ENCODE measurements at places on chromosomes 2 and 18.

DNA sequence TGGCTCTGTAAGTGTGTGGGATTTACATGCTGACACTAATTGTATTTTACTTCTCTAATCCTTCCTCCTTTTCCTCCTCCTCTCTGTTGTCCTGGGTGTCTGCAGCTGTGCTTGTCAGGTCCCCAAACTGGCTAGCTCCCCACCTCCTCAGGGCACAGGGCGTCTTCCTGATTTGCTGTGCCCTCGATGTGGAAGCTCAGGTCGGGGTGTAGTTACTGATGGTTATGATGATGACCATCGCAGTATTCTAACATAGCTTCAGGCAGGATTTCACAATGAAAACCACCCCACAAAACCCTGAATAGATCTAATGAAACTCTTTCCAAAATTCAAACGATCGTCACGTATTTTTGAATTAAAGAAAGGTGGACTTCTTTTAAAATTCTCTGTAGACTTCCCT, 428.4 kb downstream of the TGIF1 start:
- no peak for DNase-seq

DNA sequence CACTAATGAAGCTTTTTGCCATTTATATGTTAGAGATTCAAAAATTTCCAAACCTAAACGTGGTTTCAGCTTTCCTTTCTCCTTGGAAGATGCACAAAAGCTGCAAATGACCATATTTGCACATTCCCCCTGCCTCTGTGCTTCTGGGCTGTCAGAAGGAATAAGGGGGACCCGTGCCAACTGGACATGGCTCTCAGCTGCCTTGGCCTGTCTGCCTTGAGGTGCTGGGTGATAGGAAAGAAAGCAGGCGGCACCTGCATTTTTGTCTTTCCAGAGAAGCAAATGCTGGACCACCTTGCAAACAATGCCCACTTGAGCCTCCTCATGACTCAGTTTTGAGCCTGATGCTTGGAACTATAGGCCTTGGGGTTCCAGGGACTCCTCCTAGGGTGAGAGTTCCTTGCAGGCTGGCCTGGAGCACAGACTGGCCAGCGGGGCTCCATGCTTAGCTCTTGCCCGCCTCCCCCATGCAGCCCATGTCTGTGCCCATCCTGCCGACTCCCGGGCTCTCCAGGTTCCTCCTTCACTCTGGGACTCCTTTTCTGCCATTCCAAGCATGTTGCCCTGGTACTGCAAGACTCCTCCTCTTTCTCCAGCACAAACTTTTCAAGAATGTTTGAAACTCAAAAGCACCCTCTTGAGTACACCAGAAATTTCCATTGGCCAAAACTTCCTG, 109.0 kb upstream of the EPAS1 start:
- DNase-seq: no peak

GRCh38 chr18:58338141-58338540, 290.8 kb downstream of the ALPK2 start:
- DNase-seq: no peak

DNA sequence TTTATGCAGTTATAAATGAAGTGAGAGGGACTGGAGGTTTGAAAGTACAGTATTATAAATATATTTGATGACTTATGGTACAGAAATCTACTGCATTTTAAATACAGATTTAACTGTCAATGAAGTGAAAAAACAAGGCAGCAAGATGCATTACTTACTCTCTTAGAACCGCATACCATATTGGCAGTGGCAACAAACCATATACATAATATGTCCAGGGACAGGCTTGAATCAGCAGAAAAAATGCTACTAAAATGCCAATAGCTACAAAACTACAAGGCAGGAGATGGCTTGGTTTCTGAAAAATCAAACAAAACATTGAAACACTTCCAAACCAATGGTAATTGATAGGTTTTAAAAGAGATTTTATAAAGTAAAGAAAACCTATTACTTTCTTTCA, 77.2 kb downstream of the PIGN start:
- DNase-seq: no peak

GRCh38 chr2:112031473-112032223, 23.4 kb upstream of the TMEM87B start:
- no peak for DNase-seq

GRCh38 chr2:186304064-186304463, 182.0 kb upstream of the ZC3H15 start:
- no peak for DNase-seq

DNA sequence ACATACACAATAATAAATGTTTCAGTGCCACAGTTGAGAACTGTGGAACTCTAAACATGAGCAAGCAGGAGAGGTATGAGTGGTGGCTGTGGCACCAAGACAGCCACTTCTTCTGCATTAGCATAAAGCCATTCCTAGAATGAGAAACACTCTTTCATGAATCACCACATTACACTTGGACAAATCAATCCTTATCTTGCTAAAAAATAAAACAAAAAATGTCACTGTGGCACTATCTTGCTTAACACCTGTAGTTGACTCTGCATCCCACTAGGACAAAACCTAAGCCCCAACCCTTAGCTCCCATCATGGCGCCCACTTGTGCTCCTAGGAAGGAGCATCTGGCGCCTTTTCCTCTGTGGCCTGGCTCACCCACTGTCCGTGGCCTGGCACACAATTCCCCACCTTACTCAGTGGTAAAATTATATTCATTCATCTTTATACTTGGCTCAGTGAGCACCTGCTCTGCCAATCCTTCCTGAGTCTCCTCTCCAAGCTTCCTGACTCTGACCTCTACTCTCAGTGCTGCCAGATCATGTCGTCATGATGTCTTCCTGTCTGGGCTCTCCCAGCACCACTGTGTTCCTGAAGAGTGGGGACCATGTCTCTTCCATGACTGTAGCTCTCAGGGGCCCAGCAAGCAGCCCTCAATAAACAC, 272.9 kb downstream of the LNPK start:
- DNase-seq: no peak

GRCh38 chr2:109613922-109614714, at the start of the genes SEPTIN10 and SOWAHC:
TSS of gene SEPTIN10 (minus strand) at chr2:109613966. CDS start at chr2:109613827, 139 bp downstream.
TSS of gene SOWAHC (plus strand) at chr2:109614364. CDS start at chr2:109614490, 126 bp downstream.
- peak; percentile 67 for DNase-seq

DNA sequence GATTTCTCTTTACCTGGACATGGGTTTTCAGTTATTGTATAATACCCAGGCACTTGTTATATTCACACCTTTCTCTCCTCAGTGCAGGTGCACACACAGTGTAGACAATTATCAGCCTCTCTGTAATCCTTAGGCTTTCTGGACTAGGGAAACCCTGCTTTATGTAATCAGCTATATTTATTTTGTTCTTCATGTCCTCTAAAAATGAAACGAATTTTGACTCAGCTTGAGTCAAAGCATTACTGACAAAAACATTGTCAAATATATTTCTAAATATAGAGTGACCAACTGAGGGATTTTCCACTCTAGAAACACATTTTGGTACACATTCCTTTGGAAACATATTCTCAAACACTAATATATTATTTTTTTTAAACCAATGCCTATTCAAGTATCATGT, 144.8 kb upstream of the GULP1 start:
- no peak for DNase-seq

- no peak for DNase-seq
Observed at GRCh38 chr2:20674974-20675679, 8.2 kb downstream of the GDF7 start.

GRCh38 chr2:173631127-173631460, 276.4 kb downstream of the CDCA7 start:
- no peak for DNase-seq

GRCh38 chr18:48657447-48658120, 118.8 kb downstream of the CTIF start:
- no peak for DNase-seq

DNA sequence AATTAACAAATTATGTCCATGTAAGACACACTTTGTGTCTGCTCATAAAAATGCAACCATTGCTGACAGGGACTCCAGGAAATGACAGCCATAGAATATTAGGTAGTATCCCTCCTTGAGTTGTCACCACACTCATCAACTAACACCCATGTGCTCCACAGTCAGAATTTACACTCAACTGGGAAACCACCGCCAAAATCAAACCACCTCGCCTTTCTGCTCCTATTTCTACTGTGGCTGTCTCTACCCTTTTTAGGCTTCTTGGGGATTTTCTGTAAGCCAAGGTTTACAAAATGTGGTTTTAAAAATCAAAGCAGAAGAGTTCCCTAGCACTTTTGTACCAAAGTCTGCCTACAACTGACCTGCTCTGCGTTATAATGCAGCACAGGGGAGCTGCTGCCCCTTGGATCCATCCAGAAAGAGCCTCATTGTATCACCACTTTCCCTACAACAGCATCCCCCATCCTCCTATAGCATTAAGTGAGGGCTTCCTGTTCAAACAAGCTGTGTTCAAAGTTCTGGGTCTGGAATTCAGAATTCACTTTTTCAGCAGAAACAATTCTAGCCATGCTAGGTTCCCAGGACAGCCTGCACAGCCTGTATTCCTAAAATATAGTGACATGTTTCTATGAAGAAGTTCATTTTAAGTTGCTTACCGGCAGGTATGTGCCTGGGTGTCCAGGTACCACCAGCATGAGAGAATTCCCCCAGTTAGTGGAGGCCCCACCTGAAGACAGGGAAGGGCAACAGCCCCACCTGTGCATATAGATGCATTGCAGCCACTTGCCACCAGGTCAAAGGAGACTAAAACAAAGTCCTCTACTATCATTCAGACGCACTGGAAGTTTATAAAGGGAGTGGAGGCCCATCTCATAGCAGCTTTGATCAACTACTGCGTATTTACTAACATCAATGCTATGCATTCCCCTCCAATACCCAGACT, 104.3 kb downstream of the MYO5B start:
- no peak for DNase-seq

GRCh38 chr2:29236074-29236473, 120.9 kb downstream of the CLIP4 start:
- DNase-seq: no peak

DNA sequence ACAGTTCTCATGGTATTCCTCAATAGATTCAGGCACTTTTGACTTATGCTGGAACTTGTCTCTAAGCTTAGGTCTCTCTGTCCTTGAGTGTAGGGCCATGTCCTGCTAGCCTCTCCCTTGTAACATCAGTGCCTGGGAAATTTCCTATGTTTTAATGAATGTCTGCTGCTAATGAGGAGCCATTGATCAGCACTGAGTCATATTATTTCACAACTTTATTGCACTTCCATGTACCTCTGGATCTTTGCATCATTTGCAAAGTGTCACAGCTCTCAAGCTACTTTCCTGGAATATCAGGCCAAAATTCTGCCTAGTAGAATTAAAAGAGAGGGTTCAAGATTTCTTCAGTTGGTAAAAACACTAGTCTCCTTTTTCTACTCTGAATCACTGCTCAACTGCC, 102.5 kb downstream of the GAREM1 start:
- no peak for DNase-seq

DNA sequence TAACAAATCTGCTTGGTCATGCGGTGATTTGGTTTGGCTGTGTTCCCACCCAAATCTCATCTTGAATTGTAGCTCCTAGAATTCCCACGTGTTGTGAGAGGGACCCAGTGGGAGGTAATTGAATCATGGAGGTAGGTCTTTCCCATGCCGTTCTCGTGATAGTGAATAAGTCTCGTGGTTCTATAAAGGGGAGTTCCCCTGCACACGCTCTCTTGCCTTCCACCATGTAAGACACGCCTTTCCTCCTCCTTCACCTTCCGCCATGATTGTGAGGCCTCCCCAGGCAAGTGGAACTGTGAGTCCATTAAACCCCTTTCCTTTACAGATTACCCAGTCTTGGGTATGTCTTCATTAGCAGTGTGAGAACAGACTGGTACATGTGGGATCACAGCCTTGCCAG, 36.7 kb downstream of the TRABD2A start:
- no peak for DNase-seq

- DNase-seq: no peak
Observed at GRCh38 chr2:212536817-212537725, 1.5 kb downstream of the ERBB4 start.

GRCh38 chr2:8314063-8314462, 367.8 kb upstream of the ID2 start:
- DNase-seq: no peak

GRCh38 chr2:74682501-74682900, 28.5 kb downstream of the SEMA4F start:
- DNase-seq: no peak

DNA sequence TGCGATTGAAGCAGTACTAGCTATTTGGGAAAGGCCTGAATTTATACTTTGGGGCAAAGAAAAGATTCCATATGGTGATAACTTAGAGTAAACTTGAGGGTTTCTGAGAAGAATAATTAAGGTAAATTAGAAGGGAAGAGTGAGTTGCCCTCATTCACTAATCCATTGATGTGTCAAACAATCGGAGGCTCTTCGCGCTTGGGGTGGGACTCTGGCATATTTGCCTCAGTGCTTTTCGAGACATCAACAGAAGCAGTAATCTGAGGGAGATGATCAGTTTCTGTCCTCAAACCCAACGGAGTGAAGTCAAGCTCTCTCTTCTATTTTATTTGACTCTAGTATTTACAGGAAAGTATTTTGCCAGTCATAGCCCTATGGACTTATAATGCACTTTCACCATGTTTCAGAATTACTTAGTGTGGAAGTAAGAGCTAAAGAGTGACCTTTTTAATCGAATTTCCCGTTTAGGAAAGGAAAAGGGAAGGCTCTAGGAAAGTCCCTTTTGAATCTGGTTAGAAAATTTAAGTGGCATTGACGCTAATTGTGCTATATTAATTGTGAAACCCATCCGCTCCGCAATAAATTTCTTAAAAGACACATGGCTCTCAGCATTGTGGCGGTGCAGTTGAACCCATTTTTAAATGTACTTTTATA, 1.3 kb downstream of the RAB10 start:
- DNase-seq: no peak

DNA sequence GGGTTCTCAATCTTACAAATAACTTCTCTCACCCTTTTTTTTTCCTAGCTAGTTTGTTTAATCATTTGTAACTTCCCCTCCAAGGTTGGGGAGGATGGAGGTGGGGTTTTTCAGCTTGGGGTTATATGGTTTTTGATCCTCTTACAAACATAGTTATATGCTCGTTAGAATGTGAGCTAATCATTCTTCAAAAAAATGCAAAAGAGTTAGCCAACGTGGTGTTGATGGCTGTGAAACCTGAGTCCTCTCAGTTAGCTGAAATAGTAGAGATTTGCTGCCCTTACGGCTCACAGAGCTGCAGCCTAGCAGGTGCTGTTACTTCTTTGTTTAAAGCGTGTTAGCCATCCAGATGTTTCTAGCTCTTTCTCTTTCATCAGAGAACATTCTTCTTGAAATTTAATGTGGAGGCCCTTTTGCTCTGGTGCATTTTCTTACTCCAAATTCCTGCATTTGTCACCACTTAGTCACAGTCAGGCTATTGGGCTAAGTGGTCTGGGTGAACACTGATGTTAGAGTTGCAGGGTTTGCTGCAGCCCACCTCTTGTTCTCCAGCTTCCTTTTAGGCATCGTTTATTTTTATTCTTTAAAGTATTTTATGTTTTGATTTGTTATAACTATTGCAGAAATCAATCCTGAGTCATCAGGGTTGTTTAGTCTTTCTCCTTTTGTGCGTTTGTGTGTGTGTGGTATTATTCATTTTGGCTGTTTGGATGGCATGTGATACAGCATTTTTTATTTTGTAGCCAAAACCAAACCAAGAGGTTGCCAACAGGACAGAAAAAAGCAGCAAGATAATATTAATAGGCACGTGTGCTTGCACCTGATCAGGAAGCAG, 41.1 kb downstream of the LIMS1 start:
- DNase-seq: no peak

DNA sequence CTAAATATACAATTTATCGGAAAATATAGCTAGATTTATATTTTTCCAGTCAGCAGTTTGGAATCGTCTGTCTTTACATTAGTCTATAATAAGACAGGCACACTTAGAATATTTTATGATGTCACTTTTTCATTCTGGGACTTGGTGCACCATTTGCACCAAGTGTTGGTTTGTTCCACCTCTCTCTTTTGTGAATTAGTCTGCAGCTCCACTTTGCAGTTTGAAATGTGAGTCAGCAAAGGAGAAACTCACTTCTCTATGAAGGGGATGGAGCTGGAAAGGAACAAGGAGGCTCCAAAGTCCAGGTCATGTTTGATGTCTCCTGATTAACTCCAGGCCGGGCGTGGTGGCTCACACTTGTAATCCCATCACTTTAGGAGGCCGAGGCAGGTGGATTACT, 63.8 kb upstream of the RTN4 start:
- no peak for DNase-seq

All from stimulated activated CD4-positive, alpha-beta T cell treated with anti-CD3 and anti-CD28 coated beads, Interleukin-2, amount 100 ng/mL, for 48 hours (primary cell).